ENCODE measurements at places on chromosomes 7 and 10.

DNA sequence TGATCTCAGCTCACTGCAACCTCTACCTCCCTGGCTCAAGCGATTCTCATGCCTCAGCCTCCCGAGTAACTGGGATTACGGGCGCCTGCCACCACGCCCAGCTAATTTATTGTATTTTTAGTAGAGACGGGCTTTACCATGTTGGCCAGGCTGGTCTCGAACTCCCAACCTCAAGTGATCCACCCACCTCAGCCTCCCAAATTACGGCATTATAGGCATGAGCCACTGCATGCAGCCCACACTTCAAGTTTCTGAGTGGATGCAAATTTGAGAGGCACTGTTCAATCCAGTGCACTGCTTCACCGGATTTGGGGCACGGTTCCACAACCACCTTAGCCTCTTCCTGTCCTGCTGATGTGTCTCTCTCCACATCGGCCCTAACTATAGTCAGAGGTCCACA lies 16.5 kb downstream of the CNPY1 start:
- DNase-seq, result no peak

DNA sequence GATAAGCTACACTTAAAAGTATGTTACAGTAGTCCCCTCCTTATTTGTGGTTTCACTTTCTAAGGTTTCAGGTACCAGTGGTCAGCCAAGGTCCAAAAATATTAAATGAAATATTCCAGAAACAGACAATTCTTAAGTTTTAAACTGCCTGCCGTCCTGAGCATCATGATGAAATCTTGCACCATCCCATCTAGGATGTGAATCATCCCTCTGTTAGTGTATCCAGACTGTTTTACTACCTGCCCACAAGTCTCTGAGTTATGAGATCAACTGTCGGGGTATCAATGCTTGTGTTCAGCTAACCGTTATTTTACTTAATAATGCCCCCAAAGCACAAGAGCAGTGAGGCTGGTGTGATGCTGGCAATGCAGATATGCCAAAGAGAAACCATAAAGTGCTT lies 11.4 kb downstream of the KDM7A start:
- no peak for DNase-seq

- DNase-seq, result no peak
Measured at GRCh38 chr10:62820586-62820985, 4.4 kb upstream of the EGR2 start.

DNA sequence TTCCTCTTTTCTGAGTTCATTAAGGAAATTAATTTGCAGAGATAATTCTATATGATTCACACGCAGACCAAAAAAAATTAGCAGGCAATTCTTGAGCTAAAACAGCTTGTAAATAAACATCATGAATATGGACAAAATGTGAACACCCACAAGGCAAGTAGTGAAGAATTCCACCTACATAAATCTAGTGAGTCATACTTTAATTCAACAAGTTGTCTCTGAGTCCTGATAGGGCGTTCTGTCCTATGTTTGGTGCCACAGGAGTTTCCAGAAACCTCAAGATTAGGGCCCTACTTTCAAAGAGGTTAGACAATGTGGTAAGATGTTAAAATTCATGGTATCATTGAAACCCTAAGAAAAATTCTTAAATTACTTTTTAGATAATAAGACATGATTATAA lies 122.3 kb downstream of the SGMS1 start:
- no peak for DNase-seq

- DNase-seq, result no peak
Measured at GRCh38 chr10:129809431-129809830, 154.6 kb downstream of the EBF3 start.

Data from stimulated activated CD8-positive, alpha-beta memory T cell treated with anti-CD3 and anti-CD28 coated beads, Interleukin-7, amount 100 ng/mL, for 1 hour (primary cell).